ENCODE measurements at places on chromosomes 13 and 19.

GRCh38 chr19:13428352-13428751 is 77.9 kb downstream of the CACNA1A start:
- no peaks in the 10 kb centered on the region for H3K27me3 ChIP-seq
- no peaks in the 10 kb centered on the region for H3K4me1 ChIP-seq
- H3K36me3 ChIP-seq = no peaks in the 10 kb centered on the region
- H3K27ac ChIP-seq = no peak overlapping the region
- no peak for DNase-seq
- H3K4me3 ChIP-seq = no peak overlapping the region

GRCh38 chr13:101893021-101893420 is 440.5 kb downstream of the ITGBL1 start:
- no peak overlapping the region for H3K27ac ChIP-seq
- no peaks in the 10 kb centered on the region for H3K27me3 ChIP-seq
- no peaks in the 10 kb centered on the region for H3K36me3 ChIP-seq
- no peak for DNase-seq

DNA sequence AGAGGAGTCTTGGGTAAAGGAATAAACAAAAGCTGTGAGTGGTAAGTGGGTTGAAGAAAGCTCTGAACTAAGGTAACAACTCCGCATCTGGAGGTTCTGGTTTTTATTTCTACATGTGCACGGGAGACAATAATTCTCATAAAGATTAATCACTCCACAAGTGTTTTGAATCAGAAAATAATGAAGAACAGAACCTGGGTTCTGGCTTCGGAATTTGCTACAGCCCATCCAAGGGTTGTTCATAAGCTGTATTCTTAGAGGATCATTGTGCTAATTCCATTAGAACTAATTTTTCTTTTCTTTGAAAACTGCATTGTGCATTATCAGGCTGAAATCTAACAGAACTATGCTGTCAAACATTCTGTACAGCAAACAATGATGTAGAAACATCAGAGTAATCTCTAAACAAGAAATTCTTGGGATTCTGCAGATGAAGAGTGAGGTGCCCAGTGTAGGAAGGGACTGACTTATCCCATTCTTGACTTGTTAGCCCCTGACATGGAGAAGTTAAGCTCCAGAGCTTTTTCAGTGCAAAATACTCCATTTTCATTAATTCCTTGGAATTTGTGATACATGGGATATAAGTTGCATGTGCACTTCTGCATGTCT is 368.2 kb downstream of the COG6 start:
- H3K4me1 ChIP-seq = no peaks in the 10 kb centered on the region
- H3K4me3 ChIP-seq = no peak overlapping the region
- no peaks in the 10 kb centered on the region for H3K27me3 ChIP-seq
- H3K27ac ChIP-seq = no peak overlapping the region
- DNase-seq = no peak

GRCh38 chr13:46355088-46355468 is 32.0 kb downstream of the RUBCNL start:
- peaks cover 1% of the 10 kb centered on the region for H3K4me1 ChIP-seq
- no peaks in the 10 kb centered on the region for H3K36me3 ChIP-seq
- H3K27ac ChIP-seq = peak overlapping the region; percentile 24
- DNase-seq = no peak

- no peak for DNase-seq
- H3K27ac ChIP-seq = no peak overlapping the region
- H3K4me1 ChIP-seq = no peaks in the 10 kb centered on the region
- H3K36me3 ChIP-seq = no peaks in the 10 kb centered on the region
These were observed 277.5 kb downstream of the NHLRC3 start for GRCh38 chr13:39315796-39316195.

DNA sequence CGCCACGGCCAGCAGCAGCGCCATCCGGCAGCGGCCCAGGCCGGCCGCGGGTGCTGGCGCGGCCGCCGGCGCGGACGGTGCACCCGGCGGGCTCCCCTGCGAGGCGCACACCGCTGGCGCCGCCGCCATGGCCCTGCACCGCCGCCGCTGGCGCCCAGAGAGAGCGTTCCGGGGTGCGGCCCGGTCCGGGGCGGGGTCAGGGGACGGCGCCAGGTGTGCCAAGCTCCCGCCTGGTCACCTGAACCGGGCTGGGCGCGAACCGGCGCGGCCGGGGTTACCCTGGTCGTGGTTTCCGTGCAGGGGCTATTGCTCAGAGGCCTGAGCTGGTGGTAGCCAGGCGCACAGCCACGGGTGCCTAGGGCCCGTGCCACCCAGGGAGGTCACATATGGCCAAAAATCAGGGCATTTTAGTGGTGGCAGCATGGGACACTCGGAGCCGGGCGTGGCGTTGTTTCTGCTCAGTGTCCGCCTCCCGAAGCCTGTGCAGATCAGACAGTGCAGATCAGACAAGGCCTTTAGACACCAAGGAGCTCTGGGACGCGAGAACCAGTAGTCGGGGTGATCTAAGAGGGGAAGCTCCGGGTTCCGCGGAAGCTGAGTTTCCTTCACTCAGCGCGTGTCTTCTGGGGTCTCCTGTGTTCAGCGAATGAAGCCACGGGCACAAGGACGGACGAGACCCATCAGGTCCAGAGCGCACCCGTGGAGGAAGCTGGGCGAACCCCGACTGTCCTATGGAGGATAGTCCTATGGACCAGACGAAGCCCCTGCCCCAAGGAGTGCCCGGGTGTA is at the start of gene TMEM238:
Gene TMEM238, minus strand, starts transcription at position 162 of the 789 bp plus-strand sequence. Its CDS starts 33 bp downstream, at position 129.
- no peak for DNase-seq
- peak within 1 kb of the TSS; percentile 91 for H3K4me3 ChIP-seq
- H3K4me1 ChIP-seq = peaks cover 11% of the 10 kb centered on the region

DNA sequence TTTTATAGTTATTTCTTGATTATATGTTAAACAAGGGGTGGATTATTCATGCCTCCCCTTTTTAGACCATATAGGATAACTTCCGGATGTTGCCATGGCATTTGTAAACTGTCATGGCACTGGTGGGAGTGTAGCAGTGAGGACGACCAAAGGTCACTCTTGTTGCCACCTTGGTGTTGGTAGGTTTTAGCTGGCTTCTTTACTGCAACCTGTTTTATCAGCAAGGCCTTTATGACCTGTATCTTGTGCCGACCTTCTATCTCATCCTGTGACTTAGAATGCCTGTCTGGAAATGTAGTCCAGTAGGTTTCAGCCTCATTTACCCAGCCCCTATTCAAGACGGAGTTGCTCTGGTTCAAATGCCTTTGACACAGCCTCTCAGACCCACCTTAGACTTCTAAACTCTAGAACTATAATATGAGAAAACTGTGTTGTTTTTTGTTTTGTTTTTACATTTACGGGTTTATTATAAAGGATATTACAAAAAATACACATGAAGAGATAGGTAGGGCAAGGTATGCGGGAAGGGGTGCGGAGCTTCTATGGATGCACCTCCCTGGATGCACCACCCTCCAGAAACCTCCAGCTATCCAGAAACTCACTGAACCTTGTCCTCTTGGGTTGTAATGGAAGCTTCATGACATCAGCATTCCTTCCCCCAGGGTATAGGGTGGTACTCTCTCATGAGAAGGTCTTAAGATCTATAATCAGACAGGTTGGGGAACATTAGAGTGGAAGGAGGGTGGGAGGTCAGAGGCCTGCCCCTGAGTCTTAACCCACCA is 15.8 kb upstream of the SPRYD7 start:
- H3K27me3 ChIP-seq = no peaks in the 10 kb centered on the region
- no peaks in the 10 kb centered on the region for H3K4me1 ChIP-seq
- H3K27ac ChIP-seq = no peak overlapping the region
